ENCODE measurements at places on chromosomes 7 and 10.

- no peak for DNase-seq
These were observed 39.3 kb downstream of the BET1 start for GRCh38 chr7:93964813-93965212.

- DNase-seq: no peak
These were observed 16.5 kb upstream of the YWHAG start for GRCh38 chr7:76375251-76375650.

DNA sequence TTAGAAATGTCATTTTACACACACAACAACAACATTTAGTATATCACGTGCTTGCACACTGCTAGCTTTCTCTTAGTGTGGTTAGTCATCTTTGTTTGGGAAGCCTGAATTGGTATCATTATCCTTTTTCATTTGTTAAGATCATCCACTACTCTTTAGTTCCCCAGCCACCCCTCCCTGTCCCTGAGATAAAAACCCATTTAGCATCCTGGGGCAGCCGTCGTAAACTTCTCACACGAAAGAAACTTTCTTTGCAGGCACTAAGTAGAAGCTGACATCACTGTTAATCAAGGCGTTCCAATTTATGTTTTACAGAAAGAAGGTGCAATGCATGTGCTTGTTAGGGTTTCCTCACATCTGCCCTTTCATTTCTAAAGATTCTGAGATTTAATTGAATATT lies 475.1 kb upstream of the FZD8 start:
- no peak for DNase-seq

DNA sequence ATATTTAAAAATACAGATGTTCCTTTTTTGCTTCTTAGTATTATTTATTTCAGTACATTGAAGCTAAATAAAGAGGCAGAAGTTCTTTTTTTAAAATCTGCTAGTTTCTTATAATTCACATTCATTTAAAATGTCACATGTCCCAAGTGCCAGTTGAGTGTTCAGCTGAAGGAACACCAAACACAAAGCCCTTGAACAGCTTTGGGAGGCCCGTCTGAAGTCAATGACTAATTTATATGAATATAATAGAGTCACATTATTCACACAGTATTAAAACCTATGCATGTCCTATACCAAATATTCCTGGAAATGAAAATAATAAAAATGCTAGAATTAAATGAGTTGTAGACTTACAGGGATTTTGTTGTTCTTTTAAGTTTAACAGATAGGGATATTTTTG lies 70.3 kb downstream of the GNAI1 start:
- no peak for DNase-seq

DNA sequence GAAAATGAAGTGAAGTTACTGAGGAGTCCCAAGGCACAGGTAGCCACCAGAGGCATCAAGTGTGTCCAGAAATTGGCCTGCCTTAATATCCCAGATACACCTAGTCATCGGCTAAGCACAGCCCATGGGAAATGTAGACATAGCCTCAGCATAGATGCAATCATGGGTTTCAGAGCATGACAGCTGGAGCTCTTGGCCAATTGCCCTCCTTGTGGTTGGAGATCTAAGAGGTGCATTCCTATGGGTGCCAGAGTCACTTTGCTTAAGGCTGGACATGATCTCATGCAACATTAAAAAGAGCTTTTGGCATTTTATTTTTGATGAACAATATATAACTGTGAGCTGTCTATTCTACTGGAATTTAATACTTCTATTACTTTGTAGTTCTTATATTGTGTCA lies 758.0 kb upstream of the LRRTM3 start:
- no peak for DNase-seq
